ENCODE measurements at places on chromosomes 16 and 17.
A peak's percentile ranks its signal among the peaks of the same experiment; 100 is the strongest.

DNA sequence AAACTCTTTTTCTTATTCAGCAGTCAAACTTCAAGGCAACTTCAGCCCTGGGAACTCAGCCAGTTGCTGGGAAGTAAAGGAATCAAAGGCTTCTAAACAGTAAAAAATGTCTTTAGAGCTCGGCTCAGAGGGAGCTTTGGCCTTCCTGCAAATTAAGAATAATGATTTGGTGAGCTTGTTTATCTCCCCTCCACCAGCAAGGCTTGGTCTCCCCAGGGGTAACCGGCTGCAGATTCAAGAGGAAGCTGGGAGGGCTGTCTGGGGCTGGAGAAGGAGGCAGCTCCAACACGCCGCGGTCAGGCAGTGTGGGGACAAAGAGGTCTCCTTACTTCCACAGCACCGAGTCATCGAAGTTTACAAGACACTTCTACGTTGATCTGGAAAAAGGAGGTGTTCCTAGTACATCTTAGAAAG lies 17.7 kb upstream of the DOC2B start:
- DNase-seq = no peak

- DNase-seq = no peak
These were observed 13.9 kb downstream of the CENPV start for GRCh38 chr17:16339402-16339801.

- no peak for DNase-seq
These were observed 15.9 kb downstream of the FAM83G start for GRCh38 chr17:18988546-18989173.

DNA sequence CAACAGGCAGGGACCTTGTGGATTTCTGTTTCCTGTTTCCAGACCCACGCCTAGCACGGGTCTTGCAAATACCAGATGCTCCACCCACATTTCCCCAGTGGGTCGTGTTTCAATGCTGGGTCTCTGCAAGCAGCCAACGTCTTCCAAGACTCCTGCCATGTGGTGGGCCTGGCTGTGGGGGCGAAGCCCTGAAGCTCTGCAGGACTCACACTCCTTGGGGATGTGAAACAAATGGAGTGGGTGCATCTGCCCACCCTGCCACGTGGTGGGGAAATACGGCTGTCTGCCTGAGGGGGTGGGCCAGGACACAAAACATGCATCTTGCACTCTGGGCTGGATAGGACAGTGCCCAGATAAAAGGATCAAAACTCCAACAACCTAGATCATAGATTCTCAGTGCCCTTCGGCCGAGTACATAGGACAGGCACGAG lies 32.6 kb downstream of the FA2H start:
- DNase-seq = no peak

GRCh38 chr16:30948667-30949649 lies at the start of gene ORAI3:
Gene ORAI3 (plus strand): TSS chr16:30949068. CDS start chr16:30949290, 222 bp downstream.
- peak; percentile 84 for DNase-seq

GRCh38 chr16:21603928-21604327 lies 4.6 kb downstream of the METTL9 start:
- no peak for DNase-seq

- DNase-seq = no peak
These were observed 71.7 kb downstream of the PRKCB start for GRCh38 chr16:23907457-23907902.

DNA sequence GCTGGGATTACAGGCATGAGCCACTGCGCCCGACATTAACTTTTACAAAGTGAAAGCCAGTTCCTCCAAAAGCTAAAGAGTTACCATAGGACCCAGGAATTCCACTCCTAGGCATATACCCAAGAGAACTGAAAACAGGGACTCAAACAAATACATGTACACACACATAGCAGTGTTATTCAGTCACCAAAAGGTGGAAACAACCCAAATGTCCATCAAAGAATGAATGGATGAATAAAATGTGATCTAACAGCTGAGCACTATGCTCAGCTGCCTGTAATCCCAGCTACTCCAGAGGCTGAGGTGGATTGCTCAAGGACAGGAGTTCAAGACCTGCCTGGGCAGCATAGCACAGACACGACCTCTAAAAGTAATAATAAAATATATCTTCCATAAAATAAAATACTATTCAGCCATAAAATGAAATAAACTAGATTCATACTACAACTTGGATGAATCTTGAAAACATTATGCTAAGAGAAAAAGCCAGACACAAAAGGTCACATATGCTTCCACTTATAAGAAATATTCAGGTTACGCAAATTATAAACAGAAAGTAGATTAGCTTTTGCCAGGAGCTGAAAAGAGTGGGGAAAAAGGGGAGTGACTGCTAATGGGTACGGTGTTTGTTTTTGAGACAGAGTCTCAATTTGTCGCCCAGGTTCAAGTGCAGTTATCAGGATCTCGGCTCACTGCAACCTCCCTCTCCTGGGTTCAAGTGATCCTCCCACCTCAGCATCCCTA lies 9.3 kb upstream of the USP7 start:
- DNase-seq = no peak

DNA sequence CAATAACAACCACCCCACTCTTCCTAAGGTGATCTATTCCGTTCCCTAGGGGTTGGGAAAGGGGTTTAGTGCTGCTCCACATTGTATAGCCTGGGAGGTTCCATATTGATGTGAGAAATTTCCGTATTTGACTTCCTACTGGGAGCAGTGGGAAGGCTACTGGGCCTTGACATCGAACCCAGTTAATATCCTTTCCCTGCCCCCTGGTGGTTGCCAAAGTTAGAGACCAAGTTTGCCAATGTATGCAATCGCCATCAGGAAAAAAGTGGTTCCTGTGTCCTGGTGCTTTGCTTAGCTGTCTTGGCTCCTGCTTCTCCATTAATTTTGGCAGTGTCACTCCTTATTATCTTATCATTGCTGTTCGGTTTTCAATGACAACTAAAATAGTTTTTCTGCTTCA lies 914.9 kb downstream of the KCNJ2 start:
- DNase-seq = no peak

DNA sequence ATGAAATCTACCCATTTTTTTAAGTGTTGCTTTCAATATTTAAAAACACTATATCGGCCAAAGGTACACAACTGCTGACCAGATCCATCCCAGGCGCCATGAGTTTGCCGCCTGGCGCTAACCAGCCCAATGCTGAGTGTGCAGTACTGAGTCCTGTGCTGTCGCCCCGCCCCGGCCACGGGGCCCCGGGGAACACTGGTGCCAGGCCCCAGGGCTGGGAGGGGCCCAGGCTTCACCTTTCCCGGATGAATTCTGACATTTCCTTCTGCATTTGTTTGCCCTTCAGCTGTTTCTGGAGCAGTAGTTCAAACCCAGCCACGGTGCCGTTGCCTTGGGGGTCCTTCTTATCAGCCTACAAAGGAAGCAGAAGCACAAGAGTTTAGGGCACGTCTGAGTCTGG lies 37.8 kb upstream of the RCVRN start:
- no peak for DNase-seq

DNA sequence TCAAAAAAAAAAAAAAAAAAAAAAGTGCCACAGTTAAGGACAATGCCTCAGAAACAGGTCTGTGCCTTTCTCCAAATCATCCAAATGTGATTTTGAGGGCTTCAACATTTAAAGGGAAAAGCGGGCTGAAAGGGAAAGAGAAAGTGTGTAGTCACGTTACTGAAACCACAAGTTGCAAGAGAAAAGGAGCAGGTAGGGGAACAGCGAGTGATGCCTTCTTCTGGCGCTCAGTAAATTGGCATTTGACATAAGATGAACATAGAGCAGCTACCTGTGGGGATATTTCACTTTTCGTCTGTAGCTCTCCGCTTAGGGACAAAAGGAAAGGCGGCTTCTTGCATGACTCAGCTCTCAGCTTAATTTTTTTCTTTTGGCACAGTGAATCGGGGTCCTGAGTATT lies 11.1 kb downstream of the CMTM2 start:
- DNase-seq = no peak

- DNase-seq = no peak
These were observed 391.4 kb downstream of the UTP18 start for GRCh38 chr17:51651513-51652298.

DNA sequence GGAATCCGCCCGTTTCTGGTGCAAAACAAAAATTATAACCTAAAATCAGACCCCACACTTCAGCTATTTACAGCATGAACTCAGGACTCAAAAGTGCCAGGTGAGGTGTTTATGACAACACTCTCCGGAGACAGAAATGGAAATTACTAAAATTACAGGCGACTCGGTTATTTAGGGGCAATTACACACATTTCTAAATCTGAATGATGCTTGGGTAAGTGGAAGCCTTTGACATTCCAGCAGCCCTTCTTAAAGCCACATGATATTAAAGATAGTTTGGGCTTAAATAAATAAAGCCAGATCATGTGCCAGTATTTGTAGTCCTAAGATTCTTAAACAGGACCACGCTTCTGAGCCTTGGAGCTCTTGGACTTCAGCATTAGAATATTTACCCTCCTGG lies 36.7 kb upstream of the PMP22 start:
- DNase-seq = no peak

DNA sequence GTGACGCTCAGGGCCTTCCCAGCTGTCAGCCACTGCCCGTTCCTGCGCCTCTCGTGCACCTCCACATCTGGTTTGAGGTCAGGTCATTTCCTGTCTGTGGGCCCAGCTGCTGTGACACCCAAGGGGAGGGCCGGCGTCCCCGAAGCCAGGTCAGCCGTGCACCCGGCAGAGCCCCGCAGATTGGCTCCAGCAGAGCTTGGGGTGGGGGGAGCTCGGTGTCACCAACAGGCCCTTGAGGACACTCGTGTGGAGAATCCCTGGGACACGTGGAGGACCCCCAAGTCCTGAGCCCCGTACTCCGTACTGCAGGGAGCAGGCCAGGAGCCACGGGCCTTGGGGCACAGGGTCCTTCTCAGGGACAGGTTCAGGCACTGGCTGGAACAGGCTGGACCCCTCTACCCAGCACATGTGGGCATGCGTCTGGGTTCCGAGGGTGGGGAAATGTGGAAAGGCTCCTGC lies 4.8 kb downstream of the SPATA2L start:
- no peak for DNase-seq

GRCh38 chr16:2610781-2611498 lies 71.4 kb upstream of the KCTD5 start:
- no peak for DNase-seq

GRCh38 chr16:57804111-57804837 lies 2.0 kb upstream of the KIFC3 start:
- no peak for DNase-seq

DNA sequence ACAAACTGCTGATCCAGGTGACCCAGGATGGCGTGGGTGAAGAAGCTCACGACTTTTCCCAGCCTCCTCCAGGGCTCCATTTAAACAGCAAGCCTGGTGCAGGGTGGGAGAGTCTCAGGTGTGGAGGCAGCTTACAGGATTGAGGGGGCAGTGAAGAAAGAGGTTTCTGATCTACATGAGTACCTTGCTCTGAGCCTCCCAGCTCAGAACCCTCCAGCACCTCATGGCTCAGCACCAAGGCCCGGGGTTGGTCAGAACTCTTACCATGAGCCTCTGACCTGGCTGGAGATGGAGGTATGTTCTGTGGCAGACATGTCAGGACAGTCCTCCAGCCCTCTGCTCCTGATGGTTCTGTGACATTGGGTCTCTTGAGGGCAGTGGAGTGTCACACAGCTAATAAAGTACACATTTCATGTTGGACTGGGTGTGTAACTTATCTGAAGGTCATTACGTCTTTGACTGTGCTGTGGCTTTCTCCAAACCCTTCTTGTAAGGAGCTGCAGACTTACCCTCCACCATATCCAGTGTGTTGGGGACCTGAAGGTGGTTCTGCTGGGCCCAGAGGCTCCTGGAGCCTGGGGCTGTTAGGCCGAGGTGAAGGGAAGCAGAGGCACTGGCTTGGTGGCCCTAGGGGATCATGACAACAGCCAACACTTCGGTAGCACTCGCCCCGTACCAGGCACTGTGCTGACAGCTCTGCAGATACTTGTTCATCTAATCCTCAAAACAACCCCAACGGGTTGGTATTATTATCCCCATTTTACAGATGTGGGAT lies 3.8 kb upstream of the DCAF7 start:
- DNase-seq = no peak

DNA sequence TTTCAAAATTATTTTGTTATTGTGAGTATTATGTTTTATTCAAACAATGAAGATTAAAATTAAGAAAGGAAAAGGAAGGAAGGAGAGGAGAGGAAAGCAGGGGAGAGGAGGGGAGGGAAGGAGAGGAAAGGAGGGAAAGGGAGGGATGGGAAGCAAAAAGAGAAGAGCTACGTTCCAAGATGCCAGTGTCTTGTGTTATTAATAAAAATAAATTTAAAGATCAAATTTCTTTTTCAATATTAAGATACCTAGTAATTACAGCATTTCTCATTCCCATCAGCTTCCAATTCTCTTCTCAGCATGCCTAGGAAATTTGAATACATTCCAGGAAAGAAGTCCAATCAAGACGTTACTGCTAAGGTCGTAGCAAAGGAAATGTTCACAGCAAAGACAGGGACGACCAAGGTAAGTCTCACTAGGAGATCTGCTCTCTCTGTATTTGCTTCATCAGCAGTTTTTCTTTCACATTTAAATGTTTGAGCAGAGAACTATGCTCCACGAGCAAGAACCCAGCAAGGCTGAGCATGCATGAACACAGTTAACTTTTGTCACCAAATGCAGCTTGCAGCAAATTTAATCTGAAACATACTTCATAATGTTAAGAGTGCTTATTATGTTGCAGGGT lies 63.3 kb upstream of the HLF start:
- no peak for DNase-seq

GRCh38 chr17:72365857-72366414 lies 245.1 kb downstream of the SOX9 start:
- DNase-seq = no peak

- DNase-seq = peak; percentile 63
These were observed 17.1 kb upstream of the NAGLU start for GRCh38 chr17:42518755-42519545.

DNA sequence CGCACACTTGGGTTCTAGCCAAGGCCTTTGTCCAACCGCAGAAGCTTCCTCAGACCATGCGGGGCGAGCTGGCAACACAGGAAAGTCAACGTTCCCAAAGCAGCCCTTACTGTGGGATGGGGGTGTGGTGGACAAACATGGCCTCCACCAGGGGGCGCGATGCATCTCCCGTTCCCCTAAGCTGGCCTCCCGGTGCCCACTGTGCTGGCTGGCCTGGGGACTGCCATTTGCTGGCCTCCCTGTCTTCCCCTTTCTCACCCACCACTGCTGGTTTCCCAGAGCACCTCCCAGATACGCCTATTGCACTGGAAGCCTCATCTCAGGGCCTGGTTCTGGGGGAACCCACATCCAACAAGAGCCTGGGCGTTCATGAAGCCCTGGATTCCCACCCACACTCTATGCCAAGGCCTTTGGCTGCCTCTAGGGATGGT lies 145.3 kb downstream of the IRF8 start:
- DNase-seq = no peak

- no peak for DNase-seq
These were observed 438.8 kb downstream of the PMP22 start for GRCh38 chr17:14826358-14826757.

- no peak for DNase-seq
These were observed 237.7 kb downstream of the KATNIP start for GRCh38 chr16:27787665-27788064.

Data from left ventricle myocardium inferior (tissue), 1 donor.